Activated naive CD8-positive, alpha-beta T cell treated with anti-CD3 and anti-CD28 coated beads for 36 hours (primary cell): ENCODE measurements at places on chromosomes 7 and 10. TPM values are rescaled to one million over a fixed set of nuclear protein-coding genes. Genes with fewer than 3 reads are reported as not detected.

DNA sequence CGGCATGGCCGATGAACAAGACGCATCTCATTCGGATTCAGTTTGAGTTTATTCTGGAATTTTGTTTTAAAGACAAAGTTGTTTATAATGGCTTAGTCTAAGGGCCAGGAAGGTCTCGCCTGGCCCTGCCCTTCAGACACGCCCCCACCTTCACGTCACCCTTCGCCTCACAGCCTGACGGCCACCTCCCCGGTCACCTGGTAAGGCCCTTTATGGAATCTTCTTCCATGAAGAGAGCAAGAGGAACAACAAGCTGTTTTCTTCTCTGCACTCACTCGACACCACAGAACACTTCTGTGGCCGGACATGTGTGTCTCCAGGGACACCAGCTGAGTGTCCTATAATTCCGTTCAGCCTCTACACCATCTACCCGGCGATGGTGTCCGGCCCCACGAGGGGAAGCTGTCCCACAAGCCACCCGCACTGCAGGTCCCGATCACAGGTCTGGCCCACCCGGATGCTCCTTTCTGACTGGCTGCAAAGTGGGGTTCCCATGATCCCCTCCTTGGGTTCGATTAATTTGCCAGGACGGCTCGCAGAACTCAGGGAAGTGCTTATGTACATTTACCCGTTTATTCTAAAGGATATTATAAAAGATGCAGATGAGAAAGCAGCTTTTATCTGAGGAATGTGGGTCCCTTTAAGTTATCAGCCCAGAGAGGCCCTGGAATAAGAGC, 17.4 kb upstream of the KNDC1 start:
- peaks cover 5% of the 10 kb centered on the region for H3K4me1 ChIP-seq
- H3K27me3 ChIP-seq = peaks cover 42% of the 10 kb centered on the region
- H3K36me3 ChIP-seq = no peaks in the 10 kb centered on the region
- H3K4me3 ChIP-seq = no peak overlapping the region

DNA sequence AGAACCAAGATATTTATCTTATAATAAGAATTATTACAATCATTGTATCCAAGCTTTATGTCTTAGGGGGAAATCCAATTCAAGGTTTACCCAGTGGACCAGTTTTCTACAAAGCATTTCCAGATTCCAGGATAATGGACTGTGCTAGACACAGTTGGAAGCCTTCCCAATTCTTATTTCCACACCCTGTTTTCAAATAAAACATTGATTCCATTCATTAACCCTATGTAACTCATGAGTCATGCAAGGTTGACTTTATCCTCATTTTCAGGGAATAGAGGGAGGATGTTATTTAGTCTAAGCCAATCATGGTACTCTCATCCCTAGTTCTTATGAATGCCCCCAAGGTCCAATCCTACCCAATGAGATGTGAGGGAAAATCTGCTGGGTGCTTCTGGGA, 145.7 kb downstream of the RNLS start:
- peaks cover 4% of the 10 kb centered on the region for H3K4me1 ChIP-seq
- H3K4me3 ChIP-seq = no peak overlapping the region
- H3K36me3 ChIP-seq = peaks cover under 1% of the 10 kb centered on the region

- H3K27me3 ChIP-seq = peaks cover 4% of the 10 kb centered on the region
- H3K4me3 ChIP-seq = no peak overlapping the region
- H3K4me1 ChIP-seq = peaks cover 17% of the 10 kb centered on the region
- DNase-seq = no peak
- no peak overlapping the region for H3K27ac ChIP-seq
These were observed 304.5 kb downstream of the MDFIC start for GRCh38 chr7:115226410-115226809.

The VIPR2 gene
- total RNA-seq = not detected
